ENCODE measurements at places on chromosomes 2 and 18. TPM values are rescaled to one million over a fixed set of nuclear protein-coding genes. Genes with fewer than 3 reads are reported as not detected.

DNA sequence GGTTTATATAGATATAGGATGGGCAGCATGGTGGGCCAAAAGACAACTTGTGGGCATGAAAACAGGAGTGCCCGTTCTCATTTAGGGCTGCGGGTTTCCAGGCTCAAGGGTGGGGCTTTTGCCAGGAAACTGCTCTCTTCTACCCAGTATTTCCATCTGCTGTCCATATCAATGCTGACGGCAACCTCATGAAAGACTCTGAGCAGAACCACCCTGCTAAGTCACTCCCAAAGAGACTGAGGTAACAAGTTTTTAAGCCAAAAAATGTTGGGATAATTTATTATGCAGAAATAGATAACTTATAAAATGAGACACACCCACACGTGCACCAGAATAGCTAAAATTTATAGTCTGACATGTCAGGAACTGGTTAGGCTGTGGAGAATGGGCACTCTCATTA lies 36.1 kb upstream of the MPPE1 start:
- no peak overlapping the region for H3K4me3 ChIP-seq
- DNase-seq, result no peak
- peaks cover 11% of the 10 kb centered on the region for H3K4me1 ChIP-seq
- no peak overlapping the region for H3K27ac ChIP-seq
- H3K27me3 ChIP-seq, result no peaks in the 10 kb centered on the region

DNA sequence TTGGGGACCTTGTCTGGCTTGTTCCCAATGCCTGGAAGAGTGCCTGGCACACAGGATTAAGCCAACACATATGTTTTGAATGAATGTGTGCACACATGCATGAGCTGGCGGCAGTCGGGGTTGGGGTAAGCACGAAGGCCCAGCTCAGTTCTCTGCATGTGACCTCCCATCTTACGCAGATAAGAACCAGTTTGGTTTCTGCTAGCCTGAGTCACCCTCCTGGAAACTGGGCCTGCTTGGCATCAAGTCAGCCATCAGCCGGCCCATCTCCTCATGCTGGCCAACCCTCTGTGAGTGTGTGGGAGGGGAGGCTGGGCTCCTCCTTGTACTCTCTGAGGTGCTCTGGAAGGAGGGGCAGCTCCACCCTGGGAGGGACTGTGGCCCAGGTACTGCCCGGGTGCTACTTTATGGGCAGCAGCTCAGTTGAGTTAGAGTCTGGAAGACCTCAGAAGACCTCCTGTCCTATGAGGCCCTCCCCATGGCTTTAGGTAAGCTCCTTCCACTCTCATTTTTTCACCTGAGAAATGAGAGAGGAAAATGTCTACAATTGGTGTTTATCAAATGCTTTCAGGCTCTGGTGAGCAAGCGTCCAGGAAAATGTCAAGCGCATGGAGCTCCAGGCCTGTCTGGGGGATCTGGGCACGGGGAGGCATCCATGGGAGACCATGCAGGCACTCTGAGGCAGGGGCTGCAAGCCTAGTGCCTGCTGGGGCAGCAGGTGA lies 9.7 kb upstream of the IL1RN start:
- no peaks in the 10 kb centered on the region for H3K36me3 ChIP-seq
- DNase-seq, result peak; percentile 92
- H3K27ac ChIP-seq, result no peak overlapping the region
- H3K27me3 ChIP-seq, result no peaks in the 10 kb centered on the region

DNA sequence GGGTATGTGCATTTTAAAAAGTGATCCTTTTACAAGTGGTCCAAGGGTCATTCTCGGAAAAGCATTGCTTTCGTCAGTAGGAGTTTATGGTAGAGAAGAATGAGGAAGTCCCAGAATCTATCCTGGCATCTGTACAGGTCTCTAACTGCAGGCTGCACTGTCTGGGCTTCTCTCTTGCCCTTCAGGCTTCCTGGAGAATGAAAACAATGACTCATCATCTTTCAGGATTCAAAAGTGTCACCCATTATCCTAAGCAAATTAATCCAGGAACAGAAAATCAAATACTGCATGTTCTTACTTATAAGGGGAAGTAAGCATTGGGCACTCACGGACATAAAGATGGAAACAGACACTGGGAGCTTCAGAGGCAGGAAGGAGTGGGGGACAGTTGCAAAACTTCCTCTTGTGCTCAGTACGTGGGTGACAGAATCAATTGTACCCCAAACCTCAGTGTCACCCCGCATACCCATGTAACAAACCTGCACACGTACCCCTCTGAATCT lies 60.2 kb upstream of the TXNDC2 start:
- DNase-seq, result peak; percentile 66
- H3K4me1 ChIP-seq, result peaks cover 59% of the 10 kb centered on the region
- peak overlapping the region; percentile 80 for H3K27ac ChIP-seq
- H3K36me3 ChIP-seq, result no peaks in the 10 kb centered on the region
- no peaks in the 10 kb centered on the region for H3K27me3 ChIP-seq

DNA sequence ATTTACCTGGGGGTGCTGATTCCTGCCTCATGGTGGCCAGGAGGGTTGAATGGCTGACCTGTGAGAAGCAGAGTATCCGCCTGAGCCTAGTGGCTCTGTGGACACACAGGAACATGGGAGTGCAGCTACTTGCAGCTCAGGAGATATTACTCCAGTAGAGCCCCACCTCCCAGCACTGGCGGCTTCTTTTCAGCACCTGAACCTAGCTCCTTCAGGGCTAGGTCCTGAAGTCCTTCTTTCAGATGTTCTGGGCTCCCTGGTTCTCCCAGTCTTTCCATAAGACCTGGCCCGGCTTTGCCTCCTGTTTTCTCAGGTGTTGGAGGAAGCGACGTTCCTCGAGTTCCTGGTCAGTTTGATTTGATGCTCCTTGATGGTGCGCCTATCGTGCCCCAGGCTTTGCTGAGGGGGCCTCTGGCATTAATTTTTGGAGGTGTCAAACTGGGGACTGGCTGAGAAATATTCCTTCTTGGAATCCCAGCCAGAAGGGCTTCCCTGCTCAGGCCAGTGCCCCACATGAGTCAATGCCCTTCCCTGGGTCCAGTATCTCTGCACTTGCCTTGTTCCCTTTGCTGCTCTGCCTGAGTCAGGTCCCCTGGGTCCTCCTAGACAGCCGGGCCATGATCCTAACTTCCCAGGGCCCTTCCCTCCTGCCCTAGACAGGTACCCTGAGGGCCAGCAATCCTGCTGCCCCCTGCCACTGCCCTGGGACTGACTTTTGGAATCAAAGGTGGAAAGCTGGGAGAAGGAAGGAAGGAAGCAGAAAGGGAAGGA lies 110.7 kb upstream of the HAAO start:
- H3K27ac ChIP-seq, result no peak overlapping the region
- no peaks in the 10 kb centered on the region for H3K36me3 ChIP-seq
- H3K4me3 ChIP-seq, result no peak overlapping the region
- H3K4me1 ChIP-seq, result no peaks in the 10 kb centered on the region

GRCh38 chr2:112784199-112785189 lies at the start of gene IL1A:
Gene IL1A, minus strand, starts transcription at chr2:112784493. Its CDS starts 723 bp downstream, at chr2:112783770.
- no peaks in the 10 kb centered on the region for H3K27me3 ChIP-seq
- no peak for DNase-seq
- no peak within 1 kb of the TSS for H3K4me3 ChIP-seq
- no peak within 1 kb of the TSS for H3K27ac ChIP-seq
- no peaks in the 10 kb centered on the region for H3K36me3 ChIP-seq

- H3K4me3 ChIP-seq, result no peak overlapping the region
- no peaks in the 10 kb centered on the region for H3K27me3 ChIP-seq
- no peak overlapping the region for H3K27ac ChIP-seq
- DNase-seq, result no peak
- H3K36me3 ChIP-seq, result no peaks in the 10 kb centered on the region
- H3K4me1 ChIP-seq, result no peaks in the 10 kb centered on the region
These were observed 5.9 kb downstream of the ACKR3 start for GRCh38 chr2:236575510-236575909.

DNA sequence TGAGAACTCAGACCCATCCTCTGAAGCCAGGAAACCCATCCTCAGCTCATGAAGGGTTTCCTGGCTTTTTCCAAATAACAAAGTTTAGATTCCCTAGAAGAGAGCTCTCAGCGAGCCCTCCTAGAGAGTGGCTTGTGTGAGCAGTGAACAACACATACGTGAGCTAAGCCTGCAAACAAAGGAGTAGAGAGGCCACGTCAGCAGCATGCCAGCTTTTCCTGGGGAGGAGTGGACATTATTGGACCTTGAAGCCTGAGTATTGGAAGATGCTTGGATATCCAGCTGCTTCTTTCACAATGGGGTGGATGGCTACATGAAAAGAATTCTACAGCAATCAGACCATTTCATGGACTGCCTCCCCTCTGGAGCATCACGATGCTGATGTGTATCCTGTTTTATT lies 21.1 kb downstream of the KIF5C start:
- no peak overlapping the region for H3K4me3 ChIP-seq
- no peak overlapping the region for H3K27ac ChIP-seq
- DNase-seq, result no peak
- H3K27me3 ChIP-seq, result no peaks in the 10 kb centered on the region
- no peaks in the 10 kb centered on the region for H3K4me1 ChIP-seq

GRCh38 chr2:71358931-71359671 lies 27.5 kb downstream of the ZNF638 start:
- DNase-seq, result peak; percentile 26
- no peaks in the 10 kb centered on the region for H3K4me1 ChIP-seq
- peaks cover 51% of the 10 kb centered on the region for H3K36me3 ChIP-seq
- H3K27ac ChIP-seq, result no peak overlapping the region
- no peak overlapping the region for H3K4me3 ChIP-seq

DNA sequence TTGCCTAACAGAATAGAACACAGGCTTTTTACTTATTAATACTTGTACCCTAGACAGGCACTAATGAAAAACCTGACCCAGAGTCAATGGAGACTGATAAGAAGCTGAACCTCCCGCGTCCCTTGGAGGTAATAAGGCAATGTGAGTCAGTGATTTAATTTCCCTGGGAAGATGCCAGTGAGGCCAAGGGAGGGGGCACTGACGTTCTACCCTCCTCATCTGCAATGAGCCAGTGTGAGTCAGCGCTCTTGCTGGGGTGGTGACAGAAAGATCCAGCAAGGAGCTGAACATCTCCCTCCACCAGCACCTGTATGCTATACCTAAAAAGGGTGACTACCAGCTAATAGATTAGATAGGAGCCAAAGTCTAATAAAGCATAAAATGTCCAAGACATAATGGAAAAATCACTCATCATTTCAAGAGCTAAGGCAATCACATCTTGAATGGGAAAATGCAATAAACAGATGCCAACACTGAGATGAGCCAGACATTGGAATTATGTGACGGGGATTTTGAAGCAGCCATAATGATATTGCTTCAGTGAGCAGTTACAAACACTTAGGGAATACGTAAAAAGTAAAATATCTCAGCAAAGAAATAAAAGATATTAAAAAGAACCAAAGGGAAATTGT lies 116.9 kb downstream of the TPGS2 start:
- no peaks in the 10 kb centered on the region for H3K36me3 ChIP-seq
- H3K27me3 ChIP-seq, result no peaks in the 10 kb centered on the region
- H3K4me3 ChIP-seq, result no peak overlapping the region

- H3K36me3 ChIP-seq, result no peaks in the 10 kb centered on the region
- H3K27me3 ChIP-seq, result no peaks in the 10 kb centered on the region
- H3K27ac ChIP-seq, result no peak overlapping the region
- no peaks in the 10 kb centered on the region for H3K4me1 ChIP-seq
These were observed 768.6 kb upstream of the HS6ST1 start for GRCh38 chr2:129087133-129087813.

DNA sequence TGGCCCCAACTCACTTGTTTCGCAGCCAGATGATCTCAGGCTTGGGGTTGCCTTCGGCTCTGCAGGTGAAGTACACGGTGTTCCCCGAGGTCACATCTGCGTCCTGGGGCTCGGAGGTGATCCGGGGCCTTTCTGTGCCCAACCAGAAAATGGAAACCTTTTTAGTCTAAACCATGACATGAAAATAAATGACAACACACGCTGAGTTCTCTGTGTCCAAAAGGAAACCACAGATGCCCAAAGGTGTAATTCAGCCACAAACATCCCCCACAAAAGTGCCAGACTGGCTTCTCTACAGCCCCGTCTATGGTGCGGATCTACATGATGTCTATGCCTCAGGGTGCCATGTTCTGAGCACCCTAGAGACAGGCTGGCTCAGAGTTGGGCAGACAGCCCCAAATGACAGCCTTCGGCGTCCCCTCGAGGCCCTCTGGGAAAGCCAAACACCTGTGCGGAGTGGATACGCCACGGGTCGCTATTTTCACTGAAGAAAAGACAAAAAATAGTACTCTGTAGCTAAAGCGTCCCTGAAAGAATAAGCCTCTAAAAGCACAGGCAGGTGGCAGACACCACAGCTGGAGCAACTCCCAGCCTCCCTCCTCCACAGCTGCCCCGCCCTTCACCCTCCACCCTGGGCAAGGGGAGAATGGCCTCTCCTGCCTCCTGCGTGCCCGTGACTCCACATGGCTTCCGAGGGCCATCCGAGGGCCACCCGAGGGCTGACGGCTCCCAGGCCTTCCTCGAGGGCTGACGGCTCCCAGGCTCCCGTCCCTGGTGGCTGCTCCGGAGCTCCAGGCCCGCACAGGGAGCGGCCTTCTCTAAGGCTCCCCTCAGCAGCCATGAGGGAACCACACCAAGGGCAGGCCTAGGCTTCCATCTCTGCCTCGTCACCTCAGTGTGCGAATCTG lies 67.1 kb downstream of the PXDN start:
- H3K4me3 ChIP-seq, result no peak overlapping the region
- no peak for DNase-seq
- no peaks in the 10 kb centered on the region for H3K4me1 ChIP-seq
- no peak overlapping the region for H3K27ac ChIP-seq
- no peaks in the 10 kb centered on the region for H3K36me3 ChIP-seq
- no peaks in the 10 kb centered on the region for H3K27me3 ChIP-seq

DNA sequence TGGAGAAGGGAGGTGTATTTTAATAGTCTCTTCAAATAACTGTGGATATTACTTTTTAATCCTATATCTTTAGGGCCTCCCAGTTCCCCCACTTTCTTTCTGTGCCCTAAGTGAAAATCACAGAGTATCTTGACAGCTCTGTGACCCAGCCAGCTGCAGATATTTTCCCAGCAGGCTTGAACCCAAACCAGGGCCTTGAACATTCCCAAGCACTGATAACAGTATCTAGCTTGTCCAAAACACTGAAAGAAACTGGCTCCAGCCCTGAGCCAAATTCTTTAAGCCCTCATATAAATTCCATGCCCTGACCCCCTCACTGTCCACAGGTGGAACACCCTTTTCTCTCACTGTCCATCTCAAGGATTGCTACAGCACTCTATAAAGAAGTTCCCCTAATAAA lies 388.1 kb upstream of the CHAC2 start:
- no peak for DNase-seq
- no peak overlapping the region for H3K4me3 ChIP-seq
- H3K27ac ChIP-seq, result no peak overlapping the region
- H3K27me3 ChIP-seq, result no peaks in the 10 kb centered on the region

GRCh38 chr2:107064750-107065149 lies 178.8 kb upstream of the ST6GAL2 start:
- H3K4me1 ChIP-seq, result no peaks in the 10 kb centered on the region
- DNase-seq, result no peak
- no peaks in the 10 kb centered on the region for H3K36me3 ChIP-seq
- no peaks in the 10 kb centered on the region for H3K27me3 ChIP-seq

FASTKD2 gene
- total RNA-seq, result 36.9 TPM

REG3A gene
- not detected for total RNA-seq

GKN2 gene
- total RNA-seq, result not detected

RAD51AP2 gene
- not detected for total RNA-seq

APLF gene
- 4.1 TPM for total RNA-seq

NAB1 gene
- total RNA-seq, result 43.7 TPM

DNAJC5G gene
- 0.61 TPM for total RNA-seq

Data from adrenal gland (tissue), 19 donors.